ENCODE measurements at places on chromosomes 7 and 10.

GRCh38 chr10:24847112-24848070 is 105.0 kb downstream of the PRTFDC1 start:
- DNase-seq: no peak

GRCh38 chr7:48171202-48171601 is at the start of gene ABCA13:
Gene ABCA13, plus strand, starts transcription at chr7:48171458. Its CDS starts 26 bp downstream, at chr7:48171484.
- no peak for DNase-seq

GRCh38 chr7:127619681-127620405 is 1.9 kb upstream of the PAX4 start:
- no peak for DNase-seq

- DNase-seq: no peak
Measured at GRCh38 chr7:45404622-45405021, 169.5 kb upstream of the ADCY1 start.

DNA sequence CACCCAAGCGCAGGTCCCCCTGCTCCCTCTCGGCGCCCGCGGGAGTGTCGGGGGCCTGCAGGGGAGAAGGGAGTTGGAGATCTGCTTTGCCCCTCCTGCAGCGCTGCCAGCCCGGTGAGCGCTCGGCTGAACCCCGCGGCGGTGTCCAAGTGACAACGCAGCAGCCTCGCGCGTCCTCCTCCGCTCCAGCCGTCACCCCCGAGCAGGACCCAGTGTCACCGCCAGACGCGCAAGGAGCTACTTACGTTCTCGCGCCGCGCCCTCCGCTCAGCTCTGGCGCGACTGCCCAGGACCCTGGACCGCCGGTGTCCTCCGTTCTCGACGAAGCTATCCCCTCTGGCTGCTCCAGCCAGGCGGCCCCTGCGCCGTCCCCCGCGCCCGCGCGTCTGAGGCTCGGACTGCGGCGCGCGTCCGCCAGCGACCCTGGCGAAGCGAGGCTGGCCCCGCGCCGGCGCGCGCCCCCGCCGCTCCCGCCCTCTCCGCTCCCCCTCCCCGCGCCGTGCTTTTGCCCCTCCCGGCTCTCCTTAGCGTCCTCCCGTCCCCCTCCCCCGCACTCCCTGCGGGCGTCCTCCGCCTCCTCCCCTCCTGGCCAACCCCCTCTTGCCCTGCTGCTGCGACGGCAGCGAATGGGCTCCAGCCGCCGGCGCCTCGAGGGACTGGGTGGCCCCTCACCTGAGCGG is at the start of gene NRCAM:
NRCAM (minus strand) TSS at position 439 of the 680 bp plus-strand sequence. CDS start 216,372 bp downstream, outside the sequence.
- no peak for DNase-seq

- no peak for DNase-seq
Measured at GRCh38 chr7:81207801-81208200, 288.9 kb upstream of the SEMA3C start.

- DNase-seq: no peak
Measured at GRCh38 chr7:111091593-111092358, 849 bp downstream of the LRRN3 start.

DNA sequence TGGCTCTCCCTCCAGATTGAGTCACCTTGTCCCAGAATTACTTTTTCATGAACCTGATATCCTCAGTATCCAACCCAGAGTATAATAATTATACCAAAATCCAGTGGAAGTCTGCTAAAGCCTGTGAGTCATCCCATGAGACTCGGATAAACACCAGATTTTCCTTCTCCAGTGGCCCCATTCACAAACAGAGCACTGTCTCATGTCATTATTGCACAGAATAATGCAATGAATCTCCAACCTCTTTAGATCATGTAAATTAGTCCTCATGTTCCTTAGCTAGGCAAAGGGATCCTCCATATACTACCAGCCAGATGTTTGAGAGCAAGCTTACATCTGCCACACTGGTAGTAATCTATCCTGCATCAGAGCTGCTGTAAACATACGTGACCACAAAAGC is 89.0 kb downstream of the AMPH start:
- no peak for DNase-seq

- DNase-seq: no peak
Measured at GRCh38 chr7:88664630-88665233, 94.8 kb upstream of the ZNF804B start.

DNA sequence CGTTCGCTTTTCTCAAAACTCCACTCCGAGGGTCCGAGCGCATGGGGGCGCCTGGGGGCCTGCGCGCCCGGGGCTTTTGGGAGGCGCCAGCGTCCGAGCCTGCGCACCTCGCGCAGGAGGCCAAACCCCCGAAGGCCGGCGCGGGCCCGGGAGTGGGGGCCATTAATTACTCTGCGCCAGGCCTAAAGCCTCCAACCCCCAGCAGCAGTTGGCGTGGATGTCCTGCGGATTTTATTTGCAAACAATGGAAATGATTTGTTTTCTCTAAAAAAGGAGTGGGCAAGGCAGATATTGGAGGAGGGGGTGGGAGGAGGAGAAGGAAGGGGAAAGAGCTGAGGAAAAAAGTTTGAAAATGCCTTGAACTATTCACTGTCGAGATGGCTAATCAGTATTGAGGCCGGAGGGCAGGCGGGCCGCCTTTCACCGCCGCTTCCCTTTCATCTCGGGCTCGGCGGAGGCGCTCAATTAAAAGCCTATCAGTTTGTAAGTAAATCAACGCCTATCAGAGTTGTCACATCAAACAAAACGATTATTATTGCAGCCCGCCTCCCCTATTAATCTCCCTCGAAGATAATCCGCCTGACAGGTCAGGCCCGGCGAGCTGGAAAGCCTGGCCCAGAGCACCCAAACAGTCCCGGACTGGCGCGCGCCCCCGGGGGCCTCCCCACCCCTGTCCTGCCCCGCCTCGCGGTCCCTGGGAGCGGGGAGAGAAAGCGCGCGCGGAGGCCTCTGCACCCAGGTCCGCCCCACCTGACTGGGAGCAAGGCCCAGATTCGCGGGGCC is 3.4 kb upstream of the ZNF503 start:
- DNase-seq: no peak

- no peak for DNase-seq
Measured at GRCh38 chr10:116098411-116099022, 174.5 kb downstream of the GFRA1 start.

- no peak for DNase-seq
Measured at GRCh38 chr7:7304705-7305450, 122.5 kb downstream of the C1GALT1 start.

GRCh38 chr7:27247452-27248426 is 5.1 kb downstream of the EVX1 start:
- DNase-seq: no peak
